Activated CD8-positive, alpha-beta memory T cell treated with anti-CD3 and anti-CD28 coated beads for 48 hours (primary cell): ENCODE measurements at places on chromosomes 12 and 14.

DNA sequence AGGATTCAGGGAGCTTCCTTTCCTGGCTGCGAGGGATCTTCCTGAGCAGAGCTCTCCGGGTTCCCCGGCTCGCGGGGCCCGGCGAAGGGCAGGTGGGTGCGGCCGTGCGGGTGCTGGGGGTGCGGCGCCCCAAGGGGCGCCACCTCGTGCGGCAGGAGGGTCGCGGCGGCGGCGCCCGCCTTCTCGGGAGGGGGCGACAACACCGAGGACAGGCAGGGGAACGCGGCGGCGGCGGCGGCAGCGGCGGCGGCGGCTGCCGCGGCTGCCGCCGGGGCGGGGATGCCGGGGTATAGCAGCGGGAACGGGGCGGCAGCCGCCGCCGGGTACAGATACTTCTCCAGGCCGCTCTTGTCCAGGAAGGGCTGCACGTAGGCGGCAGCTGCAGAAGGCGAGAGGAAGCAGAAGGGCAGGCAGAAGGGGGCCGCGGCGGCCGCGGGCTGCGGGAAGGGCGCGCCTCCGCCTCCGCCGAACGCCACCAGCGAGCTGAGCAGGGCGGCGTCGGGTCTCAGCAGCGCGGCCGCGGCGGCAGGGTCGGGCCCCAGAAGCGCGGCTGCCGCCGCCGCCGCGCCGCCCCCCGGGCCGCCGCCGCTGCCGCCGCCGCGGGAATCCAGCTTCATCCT lies 2.7 kb downstream of the BHLHE41 start:
- no peak for DNase-seq

- no peak for DNase-seq
These were observed 12.2 kb upstream of the OR5AU1 start for GRCh38 chr14:21168055-21168454.

DNA sequence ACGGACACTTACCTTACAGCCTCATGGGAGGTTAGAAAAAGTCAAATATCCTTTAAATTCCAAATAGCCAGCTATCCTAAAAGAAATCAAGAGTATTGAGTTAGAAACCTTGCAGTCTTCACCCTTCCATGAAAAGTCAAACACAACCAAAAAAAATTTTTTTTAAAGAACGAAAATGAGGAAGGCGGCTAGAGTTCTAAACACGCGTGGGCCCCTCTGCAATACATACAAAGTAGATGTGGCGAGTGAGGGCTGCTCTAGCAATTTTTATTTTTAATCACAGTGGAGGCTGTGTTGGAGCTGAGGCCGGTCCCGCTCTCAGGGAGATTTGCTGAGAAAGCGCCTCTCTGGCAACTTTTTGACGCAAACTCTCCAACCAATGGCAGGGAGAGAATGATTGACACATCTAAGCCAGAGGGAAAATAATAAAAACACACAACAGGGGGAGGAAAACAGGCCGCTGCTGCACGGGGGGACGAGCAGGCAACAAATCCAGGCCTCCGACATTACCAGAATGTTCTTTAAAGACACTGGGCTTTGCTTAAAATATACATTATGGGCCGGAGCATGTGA lies at the start of gene OTX2:
OTX2 (minus strand) TSS at position 333 of the 573 bp plus-strand sequence. CDS start 5,023 bp downstream, outside the sequence.
- no peak for DNase-seq

DNA sequence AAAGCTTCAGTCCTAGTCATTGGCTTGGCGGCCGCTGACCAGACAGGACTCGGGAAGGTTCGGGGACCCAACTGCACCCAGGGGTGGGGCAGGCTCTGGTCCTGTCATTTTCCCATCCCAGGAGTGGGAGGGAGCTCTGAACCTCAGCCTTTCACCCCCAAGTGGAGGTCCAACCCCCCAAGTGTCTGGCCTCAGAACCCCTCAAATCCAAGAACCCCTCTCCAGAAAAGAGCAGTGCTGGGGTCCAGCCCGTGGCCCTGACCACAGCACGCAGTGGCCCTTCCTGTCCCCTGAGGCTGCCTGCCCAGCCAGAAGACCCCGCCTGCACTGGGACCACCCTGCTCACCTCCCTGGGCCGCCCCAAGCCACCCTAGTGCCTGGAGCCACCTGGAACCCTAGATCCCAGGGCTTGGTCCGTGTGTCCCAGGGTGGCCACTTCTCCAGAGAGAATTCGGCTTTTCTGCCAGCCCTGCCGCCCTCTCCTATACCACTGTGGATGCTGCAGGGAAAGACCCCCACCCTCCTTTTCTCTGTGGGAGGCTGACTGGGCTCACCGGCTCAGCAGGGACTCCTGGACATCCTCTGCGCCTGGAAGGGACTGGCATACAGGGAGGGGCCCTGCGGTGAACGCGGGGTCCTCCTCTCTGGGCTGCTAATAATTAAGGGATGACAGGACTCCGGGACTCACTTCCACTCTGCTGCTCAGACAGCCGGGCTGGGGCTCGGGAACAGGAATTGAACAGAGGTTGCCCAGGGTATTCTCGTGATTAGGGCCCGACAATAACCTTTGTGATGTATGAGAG lies 326.9 kb upstream of the SFSWAP start:
- DNase-seq, result no peak
